Stimulated activated CD4-positive, alpha-beta T cell treated with anti-CD3 and anti-CD28 coated beads, Interleukin-4, amount 100 ng/mL, for 48 hours (primary cell): ENCODE measurements at places on chromosomes 7 and 10.

GRCh38 chr7:28509251-28510025, 97.1 kb downstream of the CREB5 start:
- no peak for DNase-seq

- DNase-seq = no peak
These were observed 276.1 kb upstream of the NEBL start for GRCh38 chr10:21172930-21173801.

DNA sequence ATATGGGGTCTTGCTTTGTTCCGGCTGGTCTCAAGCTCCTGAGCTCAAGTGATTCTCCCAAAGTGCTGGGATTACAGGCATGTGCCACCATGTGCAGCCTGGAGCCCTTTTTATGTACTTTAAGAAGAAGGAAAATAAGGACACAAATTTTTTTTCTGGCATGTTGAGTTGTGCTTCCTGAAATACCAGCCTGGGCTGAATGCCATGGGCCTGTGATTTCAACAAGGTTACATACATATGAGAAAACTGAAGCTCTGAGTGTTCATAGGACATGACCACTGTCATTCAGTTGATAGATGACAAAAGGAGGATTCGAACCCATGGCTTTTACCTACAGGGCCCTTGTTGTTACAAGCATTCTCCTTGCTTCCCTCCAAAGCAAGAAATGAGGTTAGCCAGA, 36.1 kb downstream of the ST8SIA6 start:
- no peak for DNase-seq

DNA sequence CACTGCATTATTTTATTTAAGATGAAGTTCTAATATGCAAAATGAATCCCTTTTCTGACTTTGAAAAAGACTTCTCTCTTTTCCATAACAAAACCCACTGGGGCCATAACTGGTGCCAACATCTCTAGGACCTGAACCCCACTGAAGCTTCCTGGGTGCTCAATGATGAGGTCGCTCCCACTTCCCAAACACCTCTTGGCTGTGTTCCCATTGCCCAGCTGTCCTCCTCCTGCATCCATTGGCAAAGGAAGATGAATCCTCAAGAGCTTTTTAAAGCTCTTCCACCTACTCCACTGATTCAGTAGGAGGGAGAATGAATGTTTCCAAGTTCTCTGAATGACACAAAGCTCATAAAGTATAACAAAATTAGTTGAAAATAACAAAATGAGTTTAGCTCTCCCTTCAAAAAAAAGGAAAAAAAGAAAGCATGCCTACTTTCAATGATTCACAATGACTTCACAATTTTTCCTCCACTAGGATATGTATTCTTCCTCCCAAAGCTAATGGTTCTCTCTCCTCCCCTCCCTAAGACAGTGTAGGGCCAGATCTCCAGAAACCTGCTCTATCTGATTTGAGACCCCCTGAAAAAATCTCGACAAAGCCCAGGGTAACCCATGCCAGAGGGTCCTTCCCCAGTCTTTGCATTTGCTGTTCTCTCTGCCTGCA, 64.8 kb downstream of the SORBS1 start:
- no peak for DNase-seq

DNA sequence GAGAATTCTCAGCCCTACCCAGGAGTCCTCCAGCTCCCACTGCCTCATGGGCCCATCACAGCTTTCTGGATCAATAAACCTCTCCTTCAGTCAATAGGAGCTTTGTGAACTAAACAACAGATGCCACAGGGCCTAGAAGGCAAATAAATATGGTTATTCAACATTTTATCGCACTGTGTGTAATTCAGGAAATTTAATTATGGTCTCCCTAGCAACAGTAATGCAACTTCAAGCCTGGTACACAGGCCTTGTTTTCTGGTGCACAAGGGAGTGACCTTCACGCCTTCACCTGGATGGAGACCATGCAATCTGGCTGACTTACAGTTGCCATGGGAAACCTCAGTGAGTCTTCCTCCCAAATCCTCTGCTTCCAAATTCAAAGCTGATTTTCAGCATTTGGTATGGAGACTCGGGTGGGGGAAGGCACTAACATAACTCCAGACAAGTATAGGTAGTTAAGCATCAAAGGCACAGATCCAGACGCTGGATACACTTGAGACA, 441.0 kb upstream of the NPVF start:
- no peak for DNase-seq

DNA sequence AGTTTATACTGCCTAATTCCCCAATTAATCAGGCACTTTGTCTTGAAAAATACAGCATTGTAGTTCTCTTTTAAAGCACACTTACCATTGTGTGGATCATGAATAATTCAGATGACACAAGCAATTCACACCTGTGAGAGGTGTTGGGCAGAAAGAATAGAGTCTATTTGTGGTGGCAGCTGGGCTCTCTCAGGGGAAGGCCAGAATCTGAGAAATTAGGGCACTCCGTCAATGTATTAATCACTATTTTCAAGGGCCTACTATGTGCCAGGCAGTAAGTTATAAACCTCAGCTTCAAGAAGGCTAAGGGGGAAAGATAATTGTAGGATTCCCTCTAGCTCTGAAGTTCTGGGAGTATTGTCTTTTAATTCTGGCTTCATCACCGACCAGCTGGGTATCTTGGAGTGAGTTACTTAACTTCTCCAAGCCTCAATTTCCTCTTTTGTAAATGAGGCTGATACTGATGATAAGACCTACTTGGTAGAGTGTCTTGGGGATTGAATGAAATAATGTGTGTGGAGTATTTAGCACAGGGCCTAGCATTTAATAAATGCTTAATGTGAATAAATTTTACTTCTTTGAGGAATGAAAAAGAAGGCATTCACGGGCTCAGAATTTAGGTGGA, 2.5 kb downstream of the CHN2 start:
- no peak for DNase-seq

DNA sequence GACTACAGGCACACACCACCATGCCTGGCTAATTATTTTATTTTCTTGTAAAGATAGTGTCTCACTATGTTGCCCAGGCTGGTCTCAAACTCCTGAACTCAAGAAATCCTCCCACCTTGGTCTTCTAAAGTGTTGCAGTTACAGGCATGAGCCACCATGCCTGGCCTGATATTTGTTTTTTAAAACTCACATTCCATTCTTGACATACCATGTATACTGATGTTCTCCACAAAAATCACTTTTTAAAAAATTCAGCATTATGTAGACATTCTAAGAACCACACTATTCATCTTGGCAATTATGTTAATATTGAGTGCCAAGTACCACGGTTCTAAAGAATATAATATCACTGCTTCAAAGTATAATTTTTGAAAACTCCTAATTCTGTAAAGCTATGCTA, 43.5 kb downstream of the IDE start:
- no peak for DNase-seq

- no peak for DNase-seq
These were observed 69.8 kb upstream of the PCGF5 start for GRCh38 chr10:91150631-91151030.

- no peak for DNase-seq
These were observed 170.0 kb downstream of the ARL5B start for GRCh38 chr10:18829259-18829658.

DNA sequence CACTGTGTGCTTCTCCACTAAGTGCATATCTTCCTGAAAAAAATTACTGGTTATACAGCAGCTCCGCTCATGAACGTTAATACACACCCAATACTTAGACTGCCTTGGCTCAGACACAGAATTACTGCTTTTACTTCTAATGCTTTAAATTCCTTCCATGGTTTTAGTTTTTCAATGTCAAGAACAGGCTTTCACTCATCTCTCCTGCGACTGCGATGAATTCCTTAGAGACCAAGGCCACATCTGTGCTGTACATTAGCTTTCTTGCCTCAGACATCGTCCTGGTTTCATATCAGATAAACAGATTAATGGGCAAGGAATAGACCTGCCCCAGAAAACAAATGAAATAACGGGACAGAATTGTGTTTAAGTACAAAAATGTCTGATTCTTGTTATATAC, 120.2 kb downstream of the CYP26A1 start:
- DNase-seq = no peak

- DNase-seq = no peak
These were observed 603.9 kb downstream of the PTPRN2 start for GRCh38 chr7:157983502-157984422.

DNA sequence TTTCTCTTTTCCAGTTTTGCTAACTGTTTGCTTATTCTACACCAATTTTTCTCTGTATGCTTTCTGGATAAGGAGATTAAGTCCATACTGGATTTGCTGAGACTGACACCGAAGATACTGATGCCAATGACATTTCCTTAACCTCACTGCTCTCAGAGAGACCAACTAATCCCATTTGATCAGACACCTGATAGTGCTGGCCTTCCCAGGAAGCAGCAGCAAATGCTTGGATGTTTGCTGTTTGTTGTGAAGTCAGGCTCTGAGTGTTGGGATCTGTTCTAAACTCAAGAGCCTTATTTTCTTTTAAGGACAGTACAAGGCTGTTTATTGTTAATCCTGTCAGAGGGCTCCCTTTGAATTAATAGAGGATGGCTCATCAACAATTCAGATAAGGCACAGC, 143.3 kb downstream of the ANK3 start:
- no peak for DNase-seq

DNA sequence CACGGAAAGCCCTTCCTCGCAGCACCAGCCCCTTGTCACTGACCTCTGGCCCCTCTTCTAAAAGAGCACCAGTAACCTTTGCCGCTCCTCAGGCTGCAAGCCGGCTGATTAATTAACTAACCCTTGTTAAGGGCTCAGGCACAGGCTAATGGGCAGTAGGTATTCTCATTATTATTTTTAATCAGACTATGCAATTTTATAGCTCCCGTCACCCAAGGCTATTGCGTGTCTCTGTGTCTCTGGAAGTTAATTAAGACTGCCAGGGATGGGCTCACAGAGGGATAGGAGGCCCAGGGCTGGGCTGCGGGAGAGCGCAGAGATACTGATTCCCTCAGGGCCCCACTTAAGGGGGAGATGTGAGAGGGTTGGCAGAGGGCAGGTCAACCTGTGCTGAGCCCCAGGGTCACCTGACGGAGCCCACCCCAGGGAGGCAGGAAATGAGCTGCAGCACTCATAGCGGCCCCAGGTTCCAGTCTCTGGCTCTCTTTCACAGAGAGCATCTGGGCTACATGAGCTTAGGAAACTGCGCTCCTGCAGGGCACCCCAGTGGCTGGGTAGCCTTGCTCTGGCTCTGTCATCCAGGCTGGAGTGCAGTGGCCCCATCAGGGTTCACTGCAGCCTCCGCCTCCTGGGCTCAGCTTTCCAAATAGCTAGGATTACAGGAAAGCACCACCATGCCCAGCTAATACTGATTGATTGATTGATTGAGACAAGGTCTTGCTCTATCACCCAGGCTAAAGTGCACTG, 92.2 kb upstream of the LRRC4 start:
- no peak for DNase-seq

- DNase-seq = no peak
These were observed 142.1 kb upstream of the PTPRZ1 start for GRCh38 chr7:121730869-121731268.

GRCh38 chr10:122255509-122256301, 15.4 kb upstream of the BTBD16 start:
- no peak for DNase-seq
